Hematopoietic multipotent progenitor cell treated with erythropoietin and hydrocortisone succinate and interleukin-3 and kit ligand, for 8 days (in vitro differentiated cells): ENCODE measurements at places on chromosomes 2 and 18.

DNA sequence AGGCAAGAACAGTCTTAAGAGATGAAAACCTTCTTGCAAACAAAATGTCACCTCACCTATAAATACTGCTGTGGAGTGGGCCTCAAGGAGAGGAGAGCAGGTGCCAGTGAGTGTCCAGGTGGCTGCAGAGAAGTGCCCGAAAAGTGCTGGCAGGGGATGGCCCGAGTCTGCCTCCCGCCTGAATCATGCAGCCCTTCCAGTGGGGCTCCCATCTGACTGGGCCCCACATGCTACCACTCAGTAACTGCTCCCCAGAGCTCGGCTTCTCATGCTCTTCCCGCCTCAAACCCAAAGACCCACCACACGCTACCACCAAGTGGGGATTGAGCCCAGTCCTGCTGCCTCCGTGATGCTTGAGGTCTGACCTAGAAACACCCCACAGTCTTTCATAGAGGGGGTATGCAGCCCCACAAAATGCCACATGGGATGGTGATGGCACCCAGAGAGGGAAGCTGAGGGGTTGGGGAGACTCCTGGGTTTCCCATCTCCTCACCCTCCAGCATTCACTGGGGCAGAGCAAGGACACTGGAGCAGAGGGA is 7.4 kb downstream of the HS6ST1 start:
- no peak for DNase-seq

DNA sequence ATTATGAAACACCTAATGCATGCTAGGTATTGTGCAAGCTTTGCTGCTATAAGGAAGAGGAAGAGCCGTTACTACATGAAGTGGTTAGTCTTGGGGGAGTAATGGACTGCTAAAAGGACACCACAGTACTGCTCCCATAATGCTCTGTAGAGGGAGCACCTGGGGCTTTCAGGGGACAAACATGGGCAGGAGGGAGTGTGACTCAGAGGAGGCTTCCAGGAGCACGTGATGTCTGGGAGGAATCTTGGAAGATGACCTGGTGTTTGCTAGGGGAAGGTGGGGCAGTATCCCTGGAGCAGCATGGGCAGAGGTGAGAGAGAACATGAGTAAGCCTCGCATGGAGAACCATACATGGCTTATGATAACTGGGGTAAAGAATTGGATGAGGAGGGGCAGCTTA is 18.8 kb downstream of the MAPK4 start:
- no peak for DNase-seq

DNA sequence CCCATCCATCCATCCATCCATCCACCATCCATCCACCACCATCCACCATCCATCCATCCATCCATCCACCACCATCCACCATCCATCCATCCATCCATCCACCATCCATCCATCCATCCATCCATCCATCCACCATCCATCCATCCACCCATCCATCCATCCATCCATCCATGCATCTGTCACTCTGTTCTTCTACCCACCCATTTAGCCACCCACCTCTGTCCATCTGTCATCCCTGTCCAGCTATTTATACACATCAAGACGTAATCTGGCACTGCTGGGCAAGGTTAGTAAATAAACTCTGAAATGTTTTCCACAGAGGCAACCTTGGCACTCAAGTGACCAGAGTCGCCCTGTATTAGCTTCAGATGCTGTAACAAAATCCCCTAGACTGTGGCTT is 120.9 kb downstream of the RTP5 start:
- no peak for DNase-seq

GRCh38 chr2:48792030-48792429 is 36.5 kb upstream of the LHCGR start:
- DNase-seq, result no peak

- DNase-seq, result no peak
Measured at GRCh38 chr2:65974067-65974723, 460.7 kb upstream of the MEIS1 start.

DNA sequence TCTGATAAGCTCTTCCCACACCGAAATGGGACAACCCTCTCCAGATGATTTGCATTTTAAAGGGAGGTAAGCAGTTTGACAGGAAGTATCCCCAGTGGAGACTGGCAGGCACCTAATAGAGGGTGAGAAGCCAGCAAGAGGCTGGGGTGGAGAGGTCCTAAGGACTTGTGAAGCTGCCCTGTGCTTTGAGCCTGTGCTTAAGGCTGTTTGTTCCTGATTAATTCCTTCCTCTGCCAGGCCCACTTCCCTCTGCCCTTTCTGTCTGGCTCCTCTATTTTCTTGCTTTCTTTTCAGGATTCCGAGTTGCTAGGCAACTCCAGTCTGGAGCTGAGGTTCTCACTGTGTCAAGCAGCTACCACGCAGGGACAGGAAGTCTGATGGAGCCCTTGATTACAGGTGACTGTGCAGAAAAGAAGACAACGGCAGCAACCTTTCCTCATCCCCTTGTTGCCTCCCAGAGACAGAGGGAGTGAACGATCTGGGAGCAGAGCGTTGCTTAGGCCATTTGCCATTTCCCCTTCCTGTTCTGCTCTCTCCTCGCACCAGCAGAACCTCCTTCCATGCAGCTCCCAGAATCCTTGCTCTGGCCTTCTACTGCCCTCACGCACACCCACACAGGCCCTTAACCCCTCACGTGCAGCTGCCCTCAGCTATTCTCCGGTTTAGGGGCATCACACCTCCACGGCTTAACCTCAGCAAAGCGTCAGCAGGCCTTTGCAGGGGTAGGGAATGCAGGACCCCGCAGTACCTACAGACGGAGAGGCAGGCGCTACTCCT is 103.6 kb upstream of the CELF4 start:
- DNase-seq, result no peak

- DNase-seq, result no peak
Measured at GRCh38 chr2:120236791-120237190, 13.6 kb upstream of the TMEM185B start.

- DNase-seq, result no peak
Measured at GRCh38 chr2:59196491-59196890, 955.4 kb upstream of the FANCL start.

GRCh38 chr2:4628998-4629501 is 925.7 kb downstream of the DCDC2C start:
- DNase-seq, result no peak

DNA sequence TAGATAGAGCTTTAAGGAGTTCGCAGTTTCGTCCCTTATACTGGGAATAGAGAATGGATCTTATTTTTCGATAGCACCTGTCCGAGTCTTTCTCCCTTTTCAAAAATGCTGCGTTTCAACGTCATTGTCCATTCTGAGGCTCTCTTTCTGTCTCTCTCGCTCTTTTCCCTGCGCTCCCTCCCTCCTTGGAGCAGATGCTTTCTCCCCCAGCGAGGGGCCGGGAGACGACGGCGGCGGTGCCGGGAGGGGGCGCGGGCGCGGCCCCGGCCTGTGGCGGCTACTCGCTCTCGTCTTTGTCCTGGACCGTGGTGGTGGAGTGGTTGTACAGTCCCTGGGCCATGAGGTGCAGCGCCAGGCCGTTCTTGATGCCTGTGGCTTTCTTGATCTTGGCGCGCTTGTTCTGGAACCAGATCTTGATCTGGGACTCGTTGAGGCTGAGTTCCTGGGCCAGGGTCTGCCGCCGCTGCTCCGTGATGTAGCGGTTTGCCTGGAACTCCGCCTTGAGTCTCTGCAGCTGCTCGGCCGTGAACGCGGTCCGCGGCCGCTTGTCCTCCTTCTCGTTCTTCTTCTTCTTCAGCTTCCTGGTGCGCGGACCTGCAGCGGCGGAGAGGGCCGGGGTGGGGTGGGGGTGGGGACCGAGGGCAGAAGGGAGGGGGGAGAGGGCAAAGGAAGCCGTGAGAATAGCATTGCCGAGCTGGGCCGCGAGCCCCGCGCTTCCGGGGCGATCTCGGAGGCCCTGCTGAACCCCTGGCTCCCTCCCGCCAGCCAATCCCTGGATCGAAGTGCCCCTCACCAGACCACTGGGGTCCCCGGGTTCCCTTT is 4.6 kb downstream of the EN1 start:
- DNase-seq, result no peak

- DNase-seq, result peak; percentile 59
Measured at GRCh38 chr18:11872479-11873136, 21.4 kb downstream of the CHMP1B start.

GRCh38 chr2:232350804-232351685 is 27.5 kb upstream of the ALPP start:
- no peak for DNase-seq

DNA sequence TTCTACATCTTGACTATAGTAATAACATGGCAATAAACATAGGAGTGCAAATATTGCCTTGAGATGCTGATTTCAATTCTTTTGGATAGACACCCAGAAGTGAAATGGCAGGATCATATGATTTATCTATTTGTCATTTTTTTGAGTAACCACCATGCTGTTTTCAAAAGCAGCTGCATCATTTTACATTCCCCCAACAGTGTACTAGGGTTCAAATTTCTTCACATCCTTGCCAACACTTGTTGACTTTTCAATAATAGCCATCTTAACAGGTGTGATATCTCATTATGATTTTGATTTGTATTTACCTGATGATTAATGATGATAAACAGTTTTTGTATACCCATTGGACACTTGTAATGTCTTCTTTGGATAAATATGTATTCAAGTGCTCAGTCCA is 90.8 kb downstream of the STRADB start:
- no peak for DNase-seq

DNA sequence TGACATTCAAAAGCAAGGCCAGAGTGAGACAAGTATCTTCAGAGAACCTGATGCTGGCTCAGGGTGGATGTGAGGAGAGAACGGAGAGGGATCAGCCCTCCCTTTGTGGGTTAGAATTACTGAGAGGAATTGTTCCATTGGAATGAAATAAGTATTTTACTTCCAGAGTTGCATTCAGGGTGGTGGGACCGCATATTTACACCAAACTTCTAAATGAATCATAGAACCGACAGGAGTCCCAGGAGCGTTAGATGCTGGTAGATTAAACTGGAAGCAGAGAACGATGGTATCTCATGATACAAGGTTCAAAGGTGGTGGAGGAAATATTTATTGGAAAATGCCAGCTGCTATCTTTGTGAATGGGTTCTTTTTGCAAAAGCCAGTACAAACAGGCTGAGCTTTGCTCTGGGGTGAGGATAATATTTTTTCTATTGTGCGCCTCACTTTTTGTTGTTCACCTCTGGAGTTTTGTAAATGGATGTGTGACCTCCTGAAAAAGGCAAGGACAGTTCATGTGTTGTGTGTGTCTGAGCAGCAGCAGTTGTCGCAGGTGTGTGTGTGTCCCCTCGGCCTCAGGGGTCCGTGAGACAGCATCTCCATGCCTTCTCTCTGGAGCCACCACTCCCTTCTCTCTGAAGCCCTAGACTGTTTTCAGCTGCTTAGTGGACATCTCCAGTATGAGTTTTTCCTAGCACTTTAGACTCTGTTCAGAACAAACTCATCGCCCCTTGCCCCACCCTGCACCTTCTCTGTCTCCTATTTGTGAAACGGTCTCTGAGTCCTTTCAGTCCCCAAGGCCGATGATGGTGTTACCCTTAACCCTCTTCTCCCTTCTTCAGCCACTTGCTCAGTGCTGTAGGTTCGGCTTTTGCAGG is 17.8 kb downstream of the MTCL1 start:
- DNase-seq, result no peak

DNA sequence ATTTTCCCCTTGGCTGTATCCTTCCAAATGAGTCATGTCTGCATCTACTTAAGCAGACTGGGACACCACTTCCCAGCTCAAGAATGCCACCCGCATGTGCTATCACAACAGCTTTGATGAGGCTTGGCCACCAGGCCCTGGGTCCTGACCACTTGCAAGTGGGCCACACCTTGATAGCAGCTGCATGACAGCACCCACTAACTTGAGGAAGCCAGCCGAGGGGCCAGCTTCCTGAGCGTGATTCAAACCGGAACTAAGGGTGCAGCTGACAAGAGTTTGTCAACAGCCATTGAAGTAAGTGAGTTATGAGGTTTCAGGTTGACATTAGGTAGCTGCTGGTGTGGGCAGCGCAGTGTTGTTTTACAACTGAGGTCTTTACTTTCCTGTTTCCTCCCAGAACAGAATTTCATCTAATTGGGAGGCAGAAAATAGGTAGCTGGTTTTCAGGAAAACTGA is 54.4 kb downstream of the EPHA4 start:
- DNase-seq, result peak; percentile 38

GRCh38 chr2:218867900-218868299 is 8.3 kb downstream of the WNT6 start:
- no peak for DNase-seq

GRCh38 chr2:55985406-55985805 is 61.8 kb upstream of the EFEMP1 start:
- DNase-seq, result no peak

DNA sequence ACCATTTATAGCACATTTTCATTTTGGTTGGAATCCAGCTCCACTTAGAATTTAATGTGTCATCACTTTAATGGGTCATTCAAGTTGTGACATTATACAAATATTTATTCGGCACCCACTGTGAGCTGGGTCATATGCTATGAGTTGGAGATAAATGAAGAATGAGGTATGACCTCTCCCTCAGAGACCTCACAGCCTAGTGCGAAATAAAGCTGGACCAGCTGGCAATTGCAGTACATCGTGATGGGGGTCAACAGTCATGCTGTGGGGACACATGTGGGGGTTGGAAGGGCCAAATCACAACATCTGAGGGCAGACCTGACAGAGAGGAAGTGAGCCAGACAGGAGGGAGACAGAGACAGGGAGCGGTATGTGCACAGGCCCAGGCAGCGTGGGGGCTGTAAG is 175.4 kb downstream of the MAIP1 start:
- DNase-seq, result no peak

GRCh38 chr2:29663268-29663667 is 258.1 kb downstream of the ALK start:
- no peak for DNase-seq

DNA sequence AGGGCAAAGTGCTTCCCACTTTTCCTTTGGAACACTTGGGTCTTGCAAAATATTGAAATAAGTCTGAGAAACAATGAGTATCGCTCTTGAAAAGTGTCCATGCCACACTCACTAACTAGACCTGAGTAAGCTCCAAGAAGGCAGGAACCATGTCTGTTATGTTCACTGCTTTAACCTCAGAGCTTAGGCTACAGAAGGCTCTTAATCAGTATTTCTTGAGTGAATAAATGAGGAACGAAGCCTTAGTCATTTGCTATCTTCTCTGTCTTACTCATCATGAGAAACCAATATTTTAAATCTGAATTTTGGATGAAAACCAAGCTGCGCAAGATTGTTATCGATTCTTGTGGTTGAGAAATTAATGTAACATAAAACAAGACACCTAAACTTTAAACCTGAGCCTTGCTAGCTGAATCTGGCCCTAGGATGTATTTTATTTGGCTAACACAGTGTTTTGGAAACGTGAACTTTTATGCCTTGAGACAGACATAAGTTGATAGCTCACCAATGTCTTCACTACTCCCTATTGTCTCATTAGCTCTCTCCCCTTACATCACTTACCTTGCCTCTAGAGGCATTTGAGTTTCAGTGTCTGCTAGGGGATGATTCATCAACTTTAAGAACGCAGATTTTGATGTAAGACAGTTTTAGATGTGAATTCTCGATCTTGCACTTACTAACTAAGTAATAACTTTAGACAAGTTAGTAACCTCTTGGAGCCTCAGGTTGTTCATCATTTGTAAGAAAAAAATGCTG is 392.8 kb upstream of the MEIS1 start:
- DNase-seq, result no peak
